Activated CD8-positive, alpha-beta memory T cell treated with anti-CD3 and anti-CD28 coated beads for 1 hour (primary cell): ENCODE measurements at places on chromosomes 11 and 22.

DNA sequence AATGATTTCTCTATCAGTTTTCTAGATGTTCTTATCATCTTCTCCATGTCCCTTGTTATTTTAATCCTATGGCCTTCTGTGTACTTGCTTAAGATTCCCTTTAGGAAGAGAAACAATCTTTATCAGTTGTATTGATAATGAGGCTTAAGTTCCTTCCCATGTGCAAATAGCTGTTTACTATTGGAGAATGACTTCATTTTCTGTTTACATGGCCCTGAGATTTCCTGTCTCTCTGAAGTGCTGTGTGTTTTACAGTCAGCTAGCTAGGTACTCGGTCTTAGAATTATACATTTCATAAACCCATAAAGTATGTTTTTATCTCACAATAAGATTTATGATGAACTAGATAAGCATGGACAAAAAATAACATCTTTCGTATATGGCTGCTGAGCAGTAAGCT, 67.5 kb upstream of the CCDC179 start:
- DNase-seq: no peak

GRCh38 chr22:45101515-45102227, 62.1 kb upstream of the NUP50 start:
- DNase-seq: no peak

GRCh38 chr22:32576553-32577253, 102.1 kb downstream of the FBXO7 start:
- DNase-seq: no peak

DNA sequence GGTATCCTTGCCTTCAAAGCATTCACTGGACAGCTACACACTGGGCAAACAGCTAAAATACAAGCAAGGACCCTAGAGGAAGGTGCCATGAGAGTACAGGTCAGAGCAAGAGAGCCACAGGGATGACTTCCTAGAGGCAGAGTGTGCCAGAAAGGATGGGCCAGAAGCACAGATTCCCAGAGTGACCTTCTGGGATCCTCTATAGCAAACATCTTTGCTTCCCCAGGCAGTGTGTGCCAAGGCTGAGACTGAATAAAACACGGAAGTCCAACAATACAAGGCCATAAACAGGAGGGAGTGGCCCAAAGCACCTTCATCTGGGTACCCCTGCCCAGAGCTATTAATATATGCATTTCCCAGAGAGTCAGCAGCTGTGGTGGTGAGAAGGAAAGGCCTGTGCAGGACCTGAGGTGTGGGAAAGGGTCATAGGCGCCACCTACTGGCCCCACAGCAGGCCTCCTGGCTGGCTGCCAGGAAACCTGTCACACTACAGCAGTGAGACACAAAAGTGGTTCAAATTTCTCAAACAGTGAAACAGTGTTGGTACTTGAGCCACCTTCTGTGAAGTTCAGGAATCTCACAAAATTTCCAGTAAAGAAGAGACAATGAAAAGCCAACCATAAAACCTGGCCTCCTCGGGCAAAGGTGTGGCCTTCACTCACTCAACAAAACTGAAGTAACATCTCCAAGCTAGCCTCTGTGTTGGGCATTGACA, 20.3 kb downstream of the CLPB start:
- peak; percentile 63 for DNase-seq

- no peak for DNase-seq
Observed at GRCh38 chr11:12243486-12243885, 133.1 kb downstream of the MICAL2 start.

DNA sequence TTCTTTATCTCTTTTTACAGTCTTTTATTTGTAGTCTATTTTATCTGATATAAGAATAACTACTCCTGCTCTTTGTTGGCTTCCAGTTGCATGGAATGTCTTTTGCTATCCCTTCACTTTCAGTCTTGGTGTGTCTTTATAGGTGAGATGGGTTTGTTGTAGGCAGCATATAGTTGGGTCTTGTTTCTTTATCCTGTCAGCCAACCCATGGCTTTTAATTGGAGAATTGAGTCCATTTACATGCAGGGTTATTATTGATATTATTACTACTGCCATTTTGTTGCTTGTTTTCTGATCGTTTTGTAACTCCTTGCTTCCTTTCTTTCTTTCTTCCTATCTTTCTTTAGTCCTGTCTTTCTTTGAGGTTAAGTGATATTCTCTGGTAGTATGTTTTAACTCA, 11.9 kb upstream of the IL17RA start:
- DNase-seq: no peak

DNA sequence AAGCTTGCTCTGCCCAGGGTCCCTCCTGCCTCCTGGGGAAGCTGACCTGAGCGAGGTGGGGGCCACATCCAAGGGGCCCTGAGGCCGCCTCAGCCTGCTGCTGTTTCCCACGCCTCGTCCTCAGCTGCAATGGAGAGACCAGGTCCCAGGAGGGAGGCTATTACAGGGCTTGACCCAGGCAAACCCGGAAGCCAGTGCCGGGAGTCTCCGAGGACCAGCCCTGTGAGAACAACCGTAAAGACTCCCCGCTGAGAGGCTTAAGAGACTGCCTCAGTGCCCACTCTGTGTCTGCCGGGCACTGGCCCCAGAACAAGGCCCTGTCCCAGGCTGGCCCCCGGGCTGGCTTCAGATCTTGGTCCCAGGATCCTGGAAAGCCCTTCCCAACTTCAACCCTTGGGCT, 124.3 kb upstream of the FGF3 start:
- no peak for DNase-seq

DNA sequence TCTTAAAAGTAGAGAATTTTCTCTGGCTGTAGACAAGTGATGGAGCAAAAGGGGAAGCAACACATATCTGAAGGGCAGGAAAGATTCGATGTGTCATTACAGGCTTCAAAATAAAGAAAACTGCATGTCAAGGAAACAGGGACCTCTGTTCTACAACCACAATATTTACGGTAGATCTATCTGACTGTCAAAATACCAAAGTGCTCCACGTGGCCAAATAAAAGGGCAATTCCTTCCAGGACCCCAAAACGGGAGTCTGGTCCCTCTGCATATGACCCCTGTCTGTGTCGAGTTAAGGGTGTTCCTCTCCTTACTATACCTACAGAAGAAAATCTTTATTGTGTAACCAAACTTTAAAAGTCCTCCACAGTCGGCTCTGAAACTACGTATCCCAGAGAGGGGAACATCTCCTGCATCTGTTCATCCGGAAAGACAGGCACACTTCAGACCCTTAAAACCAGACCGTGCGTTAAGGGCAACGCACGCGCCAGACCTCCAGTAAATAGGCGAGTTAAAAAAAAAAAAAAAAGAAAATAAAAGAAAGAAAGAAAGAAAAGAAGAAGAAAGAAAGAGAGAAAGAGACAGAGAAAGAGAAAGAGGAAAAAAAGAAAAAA, 756 bp downstream of the CLNS1A start:
- DNase-seq: no peak

DNA sequence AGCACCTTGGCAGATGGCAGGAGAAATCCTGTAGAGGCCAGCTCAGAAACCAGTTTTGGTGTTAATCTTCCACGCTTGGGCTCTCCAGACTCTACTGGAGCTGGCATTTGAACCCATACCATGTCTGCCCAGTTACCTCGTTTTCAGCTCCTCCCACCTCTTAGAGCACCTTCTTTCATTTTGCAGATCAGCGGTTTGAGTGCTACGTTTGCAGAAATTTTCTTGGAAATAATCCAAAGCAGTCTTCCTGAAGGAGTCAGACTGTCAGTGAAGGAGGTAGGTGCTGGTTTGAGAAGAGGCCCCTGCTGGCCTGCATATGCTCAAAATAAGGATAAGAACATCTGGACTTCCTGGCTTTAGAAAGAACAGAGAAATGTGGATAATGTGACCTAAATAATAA, 13.7 kb downstream of the COA4 start:
- DNase-seq: no peak

GRCh38 chr22:20084547-20085413, 4.7 kb downstream of the DGCR8 start:
- DNase-seq: no peak

DNA sequence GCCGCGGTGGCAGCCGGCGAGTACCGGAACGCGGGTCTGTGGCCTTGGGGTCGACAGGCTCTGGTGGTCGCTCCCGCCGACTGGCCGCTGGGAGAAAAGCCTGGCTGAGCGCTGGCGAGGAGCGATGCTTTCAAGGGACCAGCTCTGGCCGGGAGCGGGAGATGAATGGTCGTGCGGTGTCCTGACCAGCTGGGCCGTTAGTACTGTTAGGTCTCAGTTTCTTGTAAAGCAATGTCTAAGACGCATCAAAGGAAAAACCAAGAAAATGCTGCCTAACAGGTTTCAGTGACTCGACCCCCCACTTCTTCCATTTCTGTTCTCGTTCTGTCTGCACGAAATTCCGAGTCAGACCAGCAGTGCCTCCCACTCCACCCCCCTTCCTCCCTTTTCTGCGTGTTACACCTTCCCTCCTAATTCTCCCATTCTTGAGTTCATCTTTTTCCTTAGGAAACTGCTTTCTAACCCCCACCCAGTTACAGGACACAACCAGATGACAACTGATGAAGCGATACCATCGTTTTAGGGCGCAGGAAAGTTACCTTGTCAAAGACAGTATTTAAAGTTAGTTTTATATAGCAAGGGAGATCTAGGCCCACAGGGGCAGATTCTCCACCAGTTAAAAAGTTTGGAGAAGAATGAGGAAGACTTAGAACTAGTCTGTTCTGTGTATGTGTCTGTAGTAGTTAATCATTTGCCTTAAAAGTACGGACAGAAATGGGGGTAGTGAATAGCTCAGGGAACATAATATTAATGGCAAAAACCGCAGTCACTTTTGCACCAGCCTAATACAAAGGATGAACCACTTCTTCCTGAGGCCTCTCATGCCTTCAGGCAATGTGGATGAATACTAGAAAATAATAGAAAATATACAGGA, 1.0 kb downstream of the CUL5 start:
- DNase-seq: no peak

DNA sequence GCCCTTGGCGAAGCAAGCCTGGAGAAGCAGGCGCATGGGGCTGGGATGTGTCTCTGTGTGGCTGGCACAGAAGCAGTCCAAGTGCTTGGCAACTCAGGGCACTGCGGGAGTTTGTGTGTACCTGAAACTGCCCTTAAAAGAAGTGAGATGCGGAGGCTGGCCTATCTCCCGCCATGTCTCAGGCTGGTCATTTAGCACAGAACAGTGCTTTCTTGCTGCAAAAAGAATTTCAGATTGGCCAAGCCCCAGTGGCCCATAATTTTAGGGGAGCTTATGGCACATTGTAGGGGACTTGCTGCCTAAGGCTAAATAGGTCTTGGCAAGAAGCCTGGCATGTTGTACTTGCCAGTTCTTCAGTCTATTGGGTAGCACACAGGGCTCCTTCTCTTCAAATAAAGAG, 16.4 kb downstream of the EHF start:
- DNase-seq: no peak

DNA sequence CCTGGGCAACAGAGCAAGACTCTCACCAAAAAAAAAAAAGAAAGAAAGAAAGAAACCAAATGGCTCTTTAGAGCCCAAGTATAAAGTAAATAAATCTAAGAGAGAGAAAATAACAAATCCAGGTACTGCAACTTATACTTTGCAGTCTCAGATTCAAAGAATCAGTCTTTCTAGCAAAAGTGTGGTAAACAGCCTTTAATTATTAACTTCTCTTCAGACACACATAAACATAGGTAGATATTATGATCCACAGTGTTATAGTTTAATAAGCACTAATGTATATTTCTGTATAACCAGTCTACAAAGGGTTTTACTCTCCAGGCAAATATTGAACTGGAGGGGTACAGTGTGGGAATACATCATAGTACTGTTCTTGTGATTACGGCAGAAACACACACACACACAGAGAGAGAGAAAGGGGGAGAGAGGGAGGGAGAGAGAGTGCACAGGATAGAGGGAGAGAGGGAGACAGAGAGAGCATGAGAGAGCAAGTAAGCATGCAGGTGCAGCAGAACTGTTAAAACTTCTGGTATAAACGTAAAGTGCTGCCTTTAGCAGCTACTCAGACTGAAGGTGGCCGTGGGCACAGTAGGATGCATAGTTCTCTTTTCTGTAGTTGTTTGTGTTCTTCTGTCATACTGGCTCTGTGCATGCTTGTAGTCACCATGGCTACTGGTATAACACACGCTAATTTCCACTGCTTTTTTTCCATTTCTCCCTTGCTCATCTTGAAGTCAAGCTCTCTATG, 32.3 kb downstream of the MTMR2 start:
- DNase-seq: no peak

DNA sequence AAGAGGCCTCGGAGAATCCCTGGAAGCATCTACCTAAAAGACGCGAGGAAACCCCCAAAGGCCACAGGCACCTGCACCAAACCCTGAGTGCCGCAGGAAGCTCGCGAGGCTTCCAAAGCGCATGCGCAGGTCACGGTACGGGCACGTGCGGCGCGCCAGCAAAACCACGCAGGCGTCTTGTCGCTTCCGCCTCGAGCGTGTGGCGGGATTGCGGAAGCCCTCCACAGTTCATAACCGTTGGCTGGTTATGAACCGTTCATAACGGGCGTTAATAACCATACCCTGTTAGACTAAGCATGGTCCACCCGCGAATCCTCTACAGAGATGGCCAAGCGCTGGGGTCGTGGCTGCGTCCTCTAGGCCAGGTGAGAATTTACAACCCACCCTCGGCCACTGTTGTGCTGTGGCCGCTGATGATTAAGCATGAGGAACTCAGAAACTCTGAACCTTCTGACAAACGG, 46.4 kb downstream of the MORC2 start:
- peak; percentile 60 for DNase-seq
